Fibroblast of the aortic adventitia (primary cell): ENCODE measurements at places on chromosomes 6 and 20. TPM values are rescaled to one million over a fixed set of nuclear protein-coding genes. Genes with fewer than 3 reads are reported as not detected.

- DNase-seq: no peak
These were observed 1277.2 kb upstream of the GJE1 start for GRCh38 chr6:140855520-140855919.

Gene BMP5
- not detected in 2 replicates for total RNA-seq

Gene BACH2
- total RNA-seq: 0.27 and 0.65 TPM in 2 replicates

GRCh38 chr20:36808317-36809257 is 35.0 kb upstream of the DSN1 start:
- DNase-seq: peak; percentile 57

Gene RAD21L1
- total RNA-seq: not detected in 2 replicates

Gene SLC13A3
- total RNA-seq: 3.0 and 4.2 TPM in 2 replicates

GRCh38 chr6:35203152-35203670 is 10.5 kb upstream of the SCUBE3 start:
- DNase-seq: no peak

Gene PRPF6
- total RNA-seq: 55.4 and 120 TPM in 2 replicates

GRCh38 chr20:38129893-38130609 is 35.0 kb downstream of the TGM2 start:
- DNase-seq: no peak

Gene OR2H2
- not detected in 2 replicates for total RNA-seq

- DNase-seq: peak; percentile 78
These were observed 15.2 kb upstream of the ROS1 start for GRCh38 chr6:117440706-117441525.

DNA sequence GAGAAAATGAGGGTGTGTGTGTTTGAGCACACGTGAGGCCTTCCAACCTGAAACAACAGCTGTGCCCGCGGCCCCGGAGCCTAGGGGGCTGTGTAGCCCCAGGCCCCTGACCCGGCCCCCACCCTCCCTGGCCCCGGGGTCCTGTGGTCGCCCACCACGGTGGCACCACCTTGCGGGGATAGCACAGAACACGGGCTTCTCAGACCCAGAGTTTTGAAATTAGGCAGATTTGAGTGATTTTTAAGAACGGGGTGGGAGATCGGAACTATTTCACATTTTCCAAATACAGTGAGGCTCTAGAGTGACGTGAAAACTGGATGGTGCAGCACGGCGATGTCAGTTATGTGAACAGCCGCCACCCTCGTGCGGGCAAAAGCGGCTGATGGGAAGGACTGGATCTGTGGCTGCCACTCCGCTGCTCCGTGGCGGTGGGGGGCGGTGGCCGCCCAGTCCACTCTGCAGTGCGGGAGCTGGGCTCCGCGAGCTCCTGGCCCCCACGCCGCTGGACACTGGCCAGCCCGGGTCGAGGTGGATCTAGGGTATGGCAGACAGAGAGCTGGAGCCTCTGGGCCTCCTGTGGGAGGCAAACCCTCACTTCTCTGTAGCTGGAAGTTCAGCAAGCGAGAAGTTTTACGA is 17.3 kb upstream of the BHLHE23 start:
- no peak for DNase-seq
